NCI-H345 (cell line): ENCODE measurements at places on chromosomes 3 and 15.
A peak's percentile ranks its signal among the peaks of the same experiment; 100 is the strongest.

DNA sequence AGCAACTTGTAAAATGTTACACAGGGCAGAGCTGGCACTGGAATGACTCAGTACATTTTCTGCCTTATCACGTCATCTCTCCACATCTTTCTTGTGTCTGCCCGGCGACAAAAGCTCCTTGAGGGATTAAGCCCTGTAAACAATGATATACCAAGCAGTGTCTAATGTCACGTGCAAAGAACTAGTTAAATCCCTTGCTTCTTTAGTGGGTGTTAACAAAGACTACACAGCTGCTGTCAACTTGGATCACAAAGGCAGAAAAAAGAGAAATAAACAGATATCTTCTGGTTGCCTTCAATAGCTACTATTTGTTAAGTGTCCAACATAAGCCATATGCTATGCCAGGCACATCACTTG lies 48.1 kb upstream of the FRMD4B start:
- DNase-seq = no peak

- no peak for DNase-seq
Observed at GRCh38 chr3:22684739-22685138, 518.4 kb upstream of the UBE2E2 start.

DNA sequence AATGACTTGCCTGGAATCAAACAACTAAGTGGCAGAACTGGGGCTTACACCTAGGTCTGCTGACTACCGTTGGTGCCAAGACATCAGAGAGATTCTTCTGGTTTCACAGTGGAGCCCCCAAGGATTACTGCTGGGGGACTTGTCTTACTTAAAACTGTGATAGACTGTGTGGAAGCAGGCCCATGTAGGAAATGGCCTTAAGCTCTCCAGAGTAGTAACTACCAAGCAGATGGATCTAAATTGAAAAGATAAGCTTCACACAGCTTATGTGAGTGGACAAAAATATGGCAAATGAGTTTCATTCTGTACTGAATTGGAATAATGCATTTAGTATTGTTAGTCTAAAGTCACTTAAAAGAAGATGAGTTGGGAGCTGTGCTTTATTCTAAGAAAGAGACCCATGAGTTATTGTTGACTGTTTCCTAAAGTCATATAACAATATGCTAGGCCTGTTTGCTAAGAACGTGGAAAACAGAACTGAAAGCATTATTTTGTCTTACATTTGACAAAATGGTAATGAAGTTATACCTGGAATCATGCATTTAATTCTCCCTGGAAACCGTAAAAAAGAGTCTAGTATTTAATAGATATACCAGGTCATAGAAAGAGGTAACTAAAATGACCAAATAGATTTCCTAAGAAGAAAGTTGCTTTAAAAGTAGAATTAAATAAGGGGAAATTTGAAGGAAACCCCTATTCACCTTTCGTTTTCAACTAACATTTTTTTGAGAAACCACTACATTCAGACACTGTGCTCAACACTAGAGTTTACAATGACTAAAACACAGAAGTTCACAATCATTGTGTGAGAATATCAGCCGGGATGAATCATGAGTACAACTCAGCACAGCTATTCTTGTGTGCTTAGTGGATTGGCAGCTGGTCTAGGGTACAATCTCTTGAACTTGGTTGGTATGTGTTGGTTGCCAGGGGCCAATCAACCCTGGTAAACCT lies 13.0 kb upstream of the MAPK6 start:
- no peak for DNase-seq

GRCh38 chr15:66188464-66188863 lies 65.1 kb downstream of the MEGF11 start:
- DNase-seq = peak; percentile 23
